ENCODE measurements at places on chromosomes 5 and 9.

DNA sequence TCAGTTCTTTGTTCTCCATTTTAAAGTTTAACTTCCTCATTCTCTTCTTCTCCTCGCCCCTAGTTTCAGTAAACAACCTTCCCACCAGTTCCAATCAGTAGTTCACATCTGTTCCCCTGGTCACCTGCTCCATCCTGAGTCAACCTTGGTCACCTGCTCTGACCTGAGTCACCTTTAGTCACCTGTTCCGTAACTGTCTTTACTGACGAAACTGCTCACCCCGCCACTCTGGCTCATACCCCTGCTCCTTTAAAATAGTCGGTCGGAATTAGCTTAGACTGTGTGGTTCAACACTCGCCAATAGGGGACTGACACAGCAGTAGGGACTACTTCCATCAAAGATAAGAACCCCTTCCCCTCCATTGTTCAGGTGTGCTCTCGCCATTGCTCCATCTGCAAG, 76.3 kb upstream of the GPBP1 start:
- no peak for DNase-seq

GRCh38 chr5:68170826-68171558, 44.6 kb upstream of the PIK3R1 start:
- no peak for DNase-seq

DNA sequence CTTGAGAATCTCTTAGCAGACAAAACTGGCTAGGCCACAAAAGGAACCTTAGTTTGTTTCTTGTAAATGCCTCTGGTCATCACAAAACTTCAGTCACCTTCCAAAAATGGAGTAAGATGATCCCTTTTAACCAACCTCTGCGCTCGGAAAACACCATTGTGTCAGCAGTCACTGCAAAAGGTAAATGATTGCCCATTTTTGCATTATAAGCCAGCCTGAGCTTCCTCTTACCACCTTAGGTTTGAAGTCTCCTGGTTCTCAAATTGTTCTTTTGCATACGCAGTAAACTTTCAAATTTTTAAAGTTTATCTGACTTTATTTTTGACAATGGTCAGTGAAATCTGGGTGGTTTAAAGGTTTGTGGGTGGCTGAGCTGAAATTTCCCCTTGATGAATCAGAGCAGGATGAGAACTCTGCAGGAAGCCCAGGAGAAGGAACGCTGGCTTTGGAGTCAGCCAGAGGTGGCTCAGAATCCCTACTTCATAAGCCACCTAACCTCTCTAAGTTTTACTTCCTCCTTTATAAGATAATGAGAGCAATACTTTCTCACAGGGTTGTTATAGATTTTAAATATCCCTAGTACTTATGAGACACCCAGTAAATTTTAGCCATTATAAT, 131.4 kb downstream of the MED10 start:
- no peak for DNase-seq

- no peak for DNase-seq
Observed at GRCh38 chr5:154949781-154950180, 8.9 kb downstream of the MRPL22 start.

DNA sequence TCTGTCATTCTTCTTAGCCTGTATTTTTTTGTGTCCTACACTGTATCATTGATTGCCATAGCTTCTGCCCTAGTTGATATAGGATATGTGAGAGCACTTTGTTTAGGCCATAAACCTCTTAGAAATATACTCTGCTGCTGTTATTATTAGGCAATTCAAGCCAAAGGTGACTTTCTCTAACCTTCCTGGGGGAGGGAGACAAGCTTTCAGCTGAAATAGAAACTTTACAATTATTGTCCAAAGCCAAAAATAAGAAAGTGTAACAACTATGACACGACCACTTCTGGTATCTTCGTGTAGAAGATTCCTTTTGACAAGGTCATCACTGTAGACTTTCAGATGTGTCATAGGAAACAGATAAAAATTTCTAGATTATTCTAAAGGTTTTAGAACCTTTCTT, 12.2 kb upstream of the CSNK1A1 start:
- DNase-seq = no peak

GRCh38 chr9:120734607-120735410, 20.5 kb upstream of the MEGF9 start:
- no peak for DNase-seq

GRCh38 chr5:168054091-168054490, 237.4 kb upstream of the WWC1 start:
- DNase-seq = no peak

DNA sequence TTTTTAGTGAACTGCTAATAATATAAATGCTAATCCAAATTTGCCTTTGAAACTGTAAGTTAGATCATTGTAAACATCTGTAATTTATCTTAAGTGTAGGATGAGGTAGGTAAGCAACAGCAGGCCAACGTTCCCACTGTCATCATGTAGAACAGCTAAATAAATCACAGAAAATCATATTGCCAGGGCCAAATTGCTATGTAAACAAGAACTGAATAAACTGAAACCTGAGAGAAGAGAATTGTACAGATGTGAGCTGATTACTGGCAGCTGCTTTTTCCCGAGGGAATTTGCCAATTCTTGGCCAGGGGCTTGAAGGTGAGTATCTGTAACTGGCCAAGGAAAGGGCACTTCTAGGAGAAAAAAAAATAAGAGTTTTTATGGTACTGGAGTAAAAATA, 97.6 kb downstream of the CDH10 start:
- DNase-seq = no peak

DNA sequence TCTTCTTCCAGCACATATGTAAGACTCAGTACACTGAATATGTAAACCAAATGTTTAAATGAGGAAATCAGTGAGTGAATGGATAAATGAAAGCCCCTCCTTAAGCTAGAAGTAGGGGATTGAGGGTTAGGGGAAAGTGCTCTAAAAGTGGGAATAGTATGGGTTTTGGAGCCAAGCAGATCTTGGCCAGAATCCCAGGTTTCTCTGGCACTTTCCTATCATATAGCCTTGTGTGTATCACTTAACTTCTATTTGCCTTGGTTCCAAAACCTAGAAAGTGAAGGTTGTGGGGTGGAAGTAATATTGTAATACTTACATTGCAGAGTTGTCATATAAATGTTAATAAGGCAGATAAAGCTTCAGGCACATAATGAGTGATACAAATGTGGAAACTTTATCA, 45.0 kb upstream of the SV2C start:
- DNase-seq = no peak

- no peak for DNase-seq
Observed at GRCh38 chr5:157961896-157962590, 103.1 kb upstream of the CLINT1 start.

Measured in GM10248 (cell line).